ENCODE measurements at places on chromosomes 4 and X.

DNA sequence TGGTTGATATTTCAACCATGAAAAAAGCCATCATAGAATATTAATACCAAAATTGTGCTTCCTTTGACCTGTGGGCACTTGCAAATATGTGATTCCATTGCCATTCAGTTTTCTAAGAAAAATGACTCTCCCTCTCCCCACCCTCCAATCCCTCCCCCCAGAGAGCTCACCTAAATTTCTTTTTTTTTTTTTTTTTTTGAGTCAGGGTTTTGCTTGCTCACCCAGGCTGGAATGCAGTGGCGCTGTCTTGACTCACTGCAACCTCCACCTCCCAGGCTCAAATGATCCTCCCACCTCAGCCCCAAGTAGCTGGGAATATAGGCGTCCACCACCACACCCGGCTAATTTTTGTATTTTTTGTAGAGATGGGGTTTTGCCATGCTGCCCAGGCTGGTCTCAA, 47.0 kb downstream of the SNX25 start:
- DNase-seq = no peak

GRCh38 chrX:69109706-69110105, 55.5 kb downstream of the PJA1 start:
- no peak for DNase-seq

- DNase-seq = no peak
Observed at GRCh38 chrX:40058719-40059118, 39.0 kb downstream of the BCOR start.

DNA sequence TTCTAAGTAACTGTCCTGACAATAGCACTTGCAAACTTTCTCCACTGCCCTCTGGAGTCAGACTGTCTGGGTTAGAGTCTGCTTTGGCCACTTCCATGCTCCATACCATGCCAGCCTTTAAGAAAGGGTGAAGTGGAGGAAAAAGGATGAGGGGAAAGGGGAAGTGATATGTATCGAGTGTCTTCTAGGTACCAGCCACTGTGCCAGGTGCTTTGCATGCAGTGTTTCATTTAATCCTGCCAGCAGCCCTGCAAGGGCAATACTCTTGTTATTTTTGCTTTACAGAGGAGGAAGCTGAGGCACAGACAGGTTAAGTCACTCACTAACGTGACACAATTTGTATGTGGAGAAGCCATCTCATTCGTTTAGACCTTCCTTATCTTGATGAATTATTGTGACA, 55.6 kb downstream of the RTL9 start:
- no peak for DNase-seq

DNA sequence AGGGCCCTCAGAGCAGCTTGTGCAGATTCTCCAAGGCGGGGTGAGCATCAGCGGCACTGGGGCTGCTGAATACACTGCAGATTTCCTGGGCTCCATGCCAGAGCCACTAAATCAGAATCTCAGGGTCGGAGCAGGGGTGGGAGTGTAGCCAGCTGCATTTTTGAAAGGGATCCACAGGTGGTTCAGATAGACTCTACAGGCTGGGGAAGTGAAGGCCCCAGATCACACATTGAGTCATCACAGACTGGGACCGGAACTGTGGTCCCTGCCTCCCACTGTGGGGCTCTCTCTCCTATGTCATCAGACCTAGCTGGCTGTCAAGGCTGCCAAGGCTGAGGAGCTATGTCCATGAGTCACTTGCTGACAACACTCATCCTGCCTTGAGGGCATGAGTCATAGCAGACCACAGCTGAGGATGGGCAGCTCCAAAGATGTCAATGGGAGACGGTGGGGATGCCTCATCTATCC, 162.3 kb upstream of the MAMLD1 start:
- DNase-seq = peak; percentile 75

- DNase-seq = no peak
Observed at GRCh38 chr4:89398644-89399043, 91.0 kb upstream of the GPRIN3 start.

GRCh38 chr4:11416071-11416766, 12.5 kb downstream of the HS3ST1 start:
- no peak for DNase-seq

GRCh38 chr4:131052646-131053045, 1956.7 kb downstream of the C4orf33 start:
- DNase-seq = no peak

DNA sequence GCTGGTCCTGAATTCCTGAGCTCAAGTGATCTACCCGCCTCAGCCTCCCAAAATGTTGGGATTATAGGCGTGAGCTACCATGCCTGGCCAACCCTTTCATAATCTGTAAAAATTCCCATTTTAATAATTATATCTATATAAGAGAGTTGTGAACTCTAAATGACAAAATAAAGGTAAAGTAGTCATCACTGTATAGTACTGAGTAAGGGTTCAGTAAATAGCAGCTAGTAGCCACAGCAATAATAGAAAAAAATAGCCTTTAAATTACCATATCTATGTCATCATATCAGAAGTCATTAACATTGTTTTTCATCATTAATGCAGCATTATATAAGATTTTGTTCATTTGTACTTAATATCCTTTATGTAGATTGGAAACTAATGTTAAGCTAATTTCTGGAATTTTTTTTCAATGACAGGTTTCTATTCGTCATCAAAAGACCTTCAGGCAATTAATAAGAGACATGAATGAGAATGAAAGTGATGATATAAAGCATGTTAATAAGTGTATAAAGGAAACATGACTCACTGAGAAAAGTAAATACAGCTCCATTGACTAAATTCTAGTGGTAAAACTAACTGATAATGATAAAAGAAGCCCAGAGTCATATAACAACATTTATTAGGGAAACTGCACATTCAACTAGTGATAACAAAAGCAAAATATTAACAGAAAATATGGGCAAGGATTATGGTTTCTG, 85.9 kb upstream of the UGT8 start:
- no peak for DNase-seq

- DNase-seq = no peak
Observed at GRCh38 chrX:53711436-53711835, 24.9 kb upstream of the HUWE1 start.

DNA sequence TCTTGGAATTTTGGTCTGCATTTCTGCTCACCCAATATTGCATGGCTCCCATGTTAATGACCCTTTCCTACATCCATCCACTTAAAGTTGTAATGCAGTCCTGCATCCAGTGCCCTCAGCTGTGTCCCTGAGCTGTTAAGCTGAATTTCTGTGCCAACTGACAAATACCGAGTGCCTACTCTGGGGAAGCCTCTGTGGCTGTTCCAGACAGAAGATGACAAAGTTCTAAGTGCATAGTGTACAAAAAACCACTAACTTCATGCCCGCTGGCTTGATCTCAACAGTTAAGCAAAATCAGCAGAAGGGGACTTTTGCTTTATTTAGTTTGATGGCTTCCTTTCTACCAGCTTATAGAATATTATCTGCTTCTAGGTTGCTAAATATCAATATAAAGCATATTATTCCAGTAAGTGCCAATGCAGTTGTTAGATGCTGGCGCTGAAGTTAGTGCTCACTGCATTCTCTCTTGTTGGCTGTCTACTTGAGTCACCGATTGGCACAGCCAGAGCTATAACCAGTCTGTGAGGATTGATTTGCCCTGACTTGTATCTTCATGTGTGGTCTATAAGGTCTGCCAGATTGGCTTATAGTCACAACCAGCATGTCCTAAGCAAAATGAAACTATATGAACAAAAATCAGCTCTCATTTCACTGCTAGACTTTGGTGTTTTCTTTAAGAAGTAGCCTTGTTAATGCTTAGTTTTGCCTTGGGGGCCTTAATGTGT, 98.9 kb downstream of the KLHL8 start:
- DNase-seq = no peak

DNA sequence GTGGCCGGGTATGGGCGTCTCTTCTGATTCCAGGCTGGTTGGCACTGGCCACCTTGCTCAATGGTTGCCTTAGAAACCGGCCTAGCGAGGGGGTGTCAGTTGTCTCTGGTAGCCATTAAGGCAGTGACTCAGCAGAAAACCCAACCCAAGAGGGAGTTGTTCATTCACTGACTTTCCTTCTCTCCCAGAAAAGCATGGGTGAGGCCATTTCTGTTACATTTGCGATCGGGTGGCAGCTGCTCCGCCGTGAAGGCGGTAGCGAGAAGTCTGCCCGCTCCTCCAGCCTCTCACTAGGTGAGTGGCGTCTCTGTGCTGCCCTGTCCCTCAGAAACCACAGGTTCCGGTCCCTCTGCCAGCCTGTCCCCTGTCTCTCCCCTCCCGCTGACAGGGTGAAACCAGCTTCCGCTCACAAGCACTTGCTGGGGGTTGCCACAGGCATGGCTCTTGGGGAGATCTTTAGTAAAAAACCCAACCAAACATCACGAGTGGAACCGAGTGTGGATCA, 17.4 kb downstream of the IRAK1 start:
- DNase-seq = peak; percentile 64

DNA sequence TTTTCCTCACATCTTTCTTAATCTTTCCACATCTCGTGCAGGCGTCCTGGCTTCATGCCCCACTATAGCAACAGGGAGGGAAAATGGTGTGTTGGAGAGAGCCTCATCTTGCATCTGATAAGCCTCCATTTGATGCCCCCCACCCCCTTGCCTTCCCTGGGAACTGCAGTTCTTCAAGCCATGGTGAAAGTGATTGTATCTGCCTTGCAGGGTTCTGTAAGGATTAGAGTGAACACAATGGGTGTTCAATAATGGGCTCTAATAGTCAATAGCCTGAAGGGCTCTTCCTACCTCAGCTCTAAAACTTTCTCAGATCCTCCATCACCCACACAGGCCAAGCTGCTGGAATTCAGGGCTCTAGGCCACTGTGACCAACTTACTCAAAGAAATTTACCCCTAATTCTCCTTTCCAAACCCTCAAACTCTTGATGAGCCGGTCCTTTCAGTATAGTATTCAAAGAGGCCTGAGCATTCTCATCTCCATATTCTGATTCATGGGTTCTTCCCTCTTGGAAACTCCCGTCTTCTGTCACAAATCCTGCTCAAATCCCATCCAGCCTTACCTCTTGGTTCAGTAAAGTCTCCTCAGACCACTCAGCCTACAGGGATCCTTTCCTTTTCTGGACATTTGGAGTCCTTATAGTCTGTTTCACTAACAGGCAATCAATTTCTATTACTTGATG, 128.3 kb upstream of the TRIM2 start:
- DNase-seq = no peak

GRCh38 chrX:112669824-112670223, 9.9 kb downstream of the LHFPL1 start:
- DNase-seq = no peak

DNA sequence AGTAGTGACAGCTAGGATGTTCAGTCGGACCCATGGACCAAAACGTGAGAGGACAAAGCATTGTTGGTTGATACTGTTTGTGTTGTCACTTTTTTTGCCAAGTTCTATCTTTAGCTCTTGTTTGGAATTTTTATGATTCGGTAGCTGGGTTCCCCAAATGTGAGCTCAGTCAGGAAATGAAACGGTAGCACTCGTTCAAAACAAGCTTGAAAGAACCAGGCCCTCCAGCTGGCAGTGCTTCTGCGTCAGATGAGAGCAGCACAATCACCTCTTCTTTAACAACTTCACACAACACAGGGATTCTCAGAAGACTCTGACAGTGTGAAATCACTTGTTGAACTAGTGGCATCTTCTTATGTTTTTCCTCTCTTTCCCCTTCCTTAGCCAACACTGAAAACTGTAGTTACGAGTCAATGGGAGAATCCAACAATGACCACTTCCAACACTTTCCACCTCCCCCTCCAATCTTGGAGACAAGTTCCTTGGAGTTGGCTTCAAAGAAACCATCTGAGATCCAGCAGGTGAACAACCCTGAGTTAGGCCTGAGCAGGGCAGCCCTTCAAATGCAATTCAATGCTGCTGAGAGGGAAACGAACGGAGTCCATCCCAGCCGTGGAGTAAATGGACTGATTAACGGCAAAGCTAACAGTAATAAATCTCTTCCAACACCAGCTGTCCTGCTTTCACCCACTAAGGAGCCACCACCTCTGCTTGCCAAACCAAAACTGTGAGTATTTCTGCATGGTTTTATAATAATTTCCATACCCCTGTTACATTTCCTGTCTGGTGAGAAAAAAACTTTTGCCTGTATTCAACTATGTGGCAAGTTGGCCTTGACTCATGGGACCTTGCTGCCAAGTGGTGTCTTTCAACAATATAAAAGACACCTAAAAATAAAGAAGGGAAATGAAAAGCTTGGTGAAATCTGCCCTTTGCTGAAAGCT, 214.6 kb downstream of the PALLD start:
- DNase-seq = no peak

DNA sequence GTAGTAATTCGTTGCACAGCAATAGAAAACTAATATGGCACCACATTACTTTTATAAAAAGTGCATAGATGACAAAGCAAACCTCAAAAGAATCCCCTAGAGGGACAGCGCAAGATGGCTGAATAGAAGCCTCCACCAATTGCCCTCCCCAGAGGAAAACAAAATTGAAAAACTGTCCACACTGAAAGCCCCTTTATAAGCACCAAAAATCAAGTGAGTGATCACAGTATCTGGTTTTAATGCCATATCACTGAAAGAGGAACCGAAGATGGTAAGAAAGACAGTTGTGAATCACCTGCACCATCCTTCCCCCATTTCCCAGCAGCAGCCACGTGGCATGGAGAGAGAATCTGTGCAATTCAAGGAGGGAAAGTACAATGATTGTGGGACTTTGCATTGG, 522.2 kb downstream of the GLUD2 start:
- DNase-seq = no peak

DNA sequence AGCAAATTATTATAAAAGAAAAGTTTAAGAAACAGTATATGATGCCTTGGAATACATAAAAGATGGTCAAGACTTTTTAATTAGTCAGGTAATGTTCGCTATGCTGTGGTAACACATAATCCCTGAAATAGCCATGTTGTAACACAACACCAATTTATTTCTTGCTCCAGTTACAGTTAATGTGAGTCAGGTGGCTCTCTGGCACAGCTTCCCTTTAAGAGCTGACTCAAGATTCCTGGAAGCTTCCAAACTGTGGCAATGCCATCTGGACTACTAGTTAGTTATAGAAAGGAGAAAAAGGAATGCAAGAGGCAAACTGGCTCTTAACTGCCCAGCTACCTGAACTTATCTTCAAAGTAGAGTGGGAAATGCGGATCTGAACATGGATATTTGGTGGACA, 210.5 kb downstream of the CHM start:
- no peak for DNase-seq

DNA sequence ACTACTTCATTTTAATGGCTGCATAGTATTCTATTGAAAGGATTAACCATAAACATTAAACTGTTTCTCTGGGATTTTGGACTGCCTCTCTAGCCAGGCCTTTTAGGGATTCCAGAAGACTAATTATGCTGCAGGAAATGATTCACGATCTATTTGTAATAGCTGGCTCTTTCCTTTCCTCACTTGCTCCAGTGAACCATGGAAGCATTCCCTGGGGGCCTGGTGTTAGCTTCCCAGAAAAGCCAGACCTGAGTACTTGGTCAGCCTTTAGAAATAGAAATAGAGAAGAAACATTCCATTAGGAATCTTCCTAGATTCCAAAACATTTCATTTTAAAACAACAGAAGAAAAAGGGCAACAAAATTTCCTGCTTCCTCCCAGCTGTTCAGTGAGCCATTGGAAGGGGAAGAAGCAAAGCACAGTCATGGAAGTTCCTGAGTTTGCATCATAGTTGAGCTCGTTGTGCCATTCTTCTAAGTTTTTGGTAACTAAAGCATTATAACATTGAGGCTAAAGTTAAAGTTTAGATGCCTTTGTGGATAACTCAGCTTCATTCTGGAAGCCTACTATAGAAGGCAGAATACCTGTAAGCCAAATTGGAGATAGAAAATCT, 83.5 kb downstream of the NPNT start:
- DNase-seq = no peak

- DNase-seq = no peak
Observed at GRCh38 chr4:143634763-143635162, 65.7 kb downstream of the FREM3 start.

- no peak for DNase-seq
Observed at GRCh38 chr4:66178906-66179305, 508.6 kb upstream of the EPHA5 start.

- DNase-seq = no peak
Observed at GRCh38 chr4:78079726-78080430, 22.8 kb downstream of the FRAS1 start.
